Endothelial cell of umbilical vein (primary cell): ENCODE measurements at places on chromosomes 1 and 21. TPM values are rescaled to one million over a fixed set of nuclear protein-coding genes. Genes with fewer than 3 reads are reported as not detected.

Gene AURKAIP1
- 149 and 151 TPM in 2 replicates for total RNA-seq

Gene CCDC181
- total RNA-seq, result 0.18 and 0.78 TPM in 2 replicates

Gene NCAM2
- 0.27 and 1.4 TPM in 2 replicates for total RNA-seq

Gene DNAJC6
- 2.7 and 4.9 TPM in 2 replicates for total RNA-seq

Gene MYBPH
- not detected in 2 replicates for total RNA-seq

Gene GJA9
- total RNA-seq, result not detected in 2 replicates

Gene LRRC53
- not detected in 2 replicates for total RNA-seq

Gene LHX4
- not detected in 2 replicates for total RNA-seq

Gene CSDE1
- 486 and 492 TPM in 2 replicates for total RNA-seq

Gene CDCA8
- 43.7 and 45.7 TPM in 2 replicates for total RNA-seq

Gene TEX35
- total RNA-seq, result not detected in 2 replicates

Gene RIMKLA
- not detected in 2 replicates for total RNA-seq

Gene CELA2A
- total RNA-seq, result not detected in 2 replicates

Gene KCNC4
- total RNA-seq, result 12.3 and 22.5 TPM in 2 replicates

Gene CNIH3
- 1.0 and 2.5 TPM in 2 replicates for total RNA-seq

Gene DNASE2B
- total RNA-seq, result not detected in 2 replicates

Gene LENEP
- 0.64 and 0.88 TPM in 2 replicates for total RNA-seq

Gene LORICRIN
- not detected in 2 replicates for total RNA-seq

Gene UBXN10
- not detected in 2 replicates for total RNA-seq

Gene KIAA0040
- 10.9 and 21.5 TPM in 2 replicates for total RNA-seq

Gene RUNX3
- not detected in 2 replicates for total RNA-seq

Gene PPIAL4G
- total RNA-seq, result not detected in 2 replicates

Gene LIPI
- not detected in 2 replicates for total RNA-seq

Gene AMY1A
- total RNA-seq, result not detected in 2 replicates
